ENCODE measurements at places on chromosomes 16 and 17. TPM values are rescaled to one million over a fixed set of nuclear protein-coding genes. Genes with fewer than 3 reads are reported as not detected.

GRCh38 chr16:47061204-47061603 lies 82.5 kb downstream of the NETO2 start:
- DNase-seq = no peak

GRCh38 chr17:72580321-72581127 lies 459.7 kb downstream of the SOX9 start:
- no peak for DNase-seq

DNA sequence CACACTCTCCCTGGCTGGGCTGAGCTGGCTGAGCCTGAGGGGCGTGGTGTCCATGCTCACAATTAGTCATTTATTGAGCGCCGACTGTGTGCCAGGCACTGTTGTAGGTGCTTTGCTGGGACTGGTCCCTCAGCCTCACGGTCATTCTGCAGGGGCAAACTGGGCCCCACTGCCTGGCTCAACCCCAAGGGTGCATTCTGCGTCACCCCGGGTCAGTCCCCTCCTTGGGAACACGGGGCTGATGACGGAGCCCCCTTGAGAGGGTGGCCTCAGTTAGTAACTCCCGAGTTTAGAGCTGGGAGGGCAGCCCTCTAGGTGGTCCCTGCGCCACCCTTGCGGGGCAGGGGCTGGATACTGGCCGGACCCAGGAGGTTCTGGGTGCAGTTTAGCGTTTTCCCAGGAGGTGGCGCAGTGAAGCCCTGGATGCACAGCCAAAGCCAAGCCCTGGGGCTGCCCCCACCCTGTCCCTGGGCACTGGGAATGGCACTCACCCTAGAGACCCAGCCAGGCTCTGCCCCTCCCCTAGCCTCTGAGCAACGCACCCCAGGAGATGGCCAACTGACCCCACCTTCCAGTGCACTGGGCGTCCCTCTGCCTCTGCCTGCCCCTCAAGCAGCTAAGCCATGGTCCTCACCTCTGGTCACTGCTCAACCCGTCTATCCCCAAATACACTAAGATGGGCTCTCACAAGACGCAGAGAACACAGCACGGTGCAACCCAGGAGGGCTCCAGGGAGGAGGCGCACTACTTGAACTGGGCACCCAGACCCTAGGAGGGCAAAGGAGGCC lies 243.2 kb upstream of the GSE1 start:
- peak; percentile 54 for DNase-seq

- no peak for DNase-seq
Observed at GRCh38 chr17:46832945-46833839, 14.7 kb upstream of the WNT3 start.

DNA sequence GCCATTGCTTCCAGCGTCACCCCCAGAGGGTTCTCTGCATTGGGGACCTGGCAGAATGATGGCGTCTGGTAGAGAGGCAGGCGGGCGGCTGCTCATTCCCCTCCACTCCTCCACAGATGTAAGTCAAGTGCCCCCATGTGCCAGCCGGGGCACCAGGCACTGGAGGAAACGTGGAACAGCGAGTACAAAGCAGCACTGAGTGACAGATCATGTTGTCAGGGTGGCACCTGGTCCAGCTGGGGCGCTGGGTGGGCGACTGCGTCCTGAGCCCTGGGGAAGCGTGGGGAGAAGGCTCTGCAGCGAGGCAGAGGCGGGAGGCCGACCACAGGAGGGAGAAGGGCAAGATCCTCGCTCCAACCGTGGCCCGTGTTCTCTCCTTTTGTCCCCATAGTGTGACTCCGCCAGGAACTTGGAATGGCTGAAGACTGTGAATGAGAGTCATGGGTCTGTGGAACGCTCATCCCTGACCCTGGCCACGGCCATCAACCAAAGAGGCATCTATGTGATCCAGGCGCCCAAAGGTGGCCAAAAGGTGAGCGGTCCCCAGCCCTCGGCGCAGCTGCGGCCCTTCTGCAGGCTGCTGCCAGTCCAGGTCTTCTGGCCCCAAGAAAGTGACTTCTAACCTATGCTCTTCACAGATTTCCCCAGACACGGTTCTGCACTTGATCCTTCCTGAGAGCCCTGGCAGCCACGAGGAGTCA lies 76.7 kb downstream of the RNF213 start:
- no peak for DNase-seq

- DNase-seq = no peak
Observed at GRCh38 chr17:14494161-14494560, 193.3 kb downstream of the HS3ST3B1 start.

DNA sequence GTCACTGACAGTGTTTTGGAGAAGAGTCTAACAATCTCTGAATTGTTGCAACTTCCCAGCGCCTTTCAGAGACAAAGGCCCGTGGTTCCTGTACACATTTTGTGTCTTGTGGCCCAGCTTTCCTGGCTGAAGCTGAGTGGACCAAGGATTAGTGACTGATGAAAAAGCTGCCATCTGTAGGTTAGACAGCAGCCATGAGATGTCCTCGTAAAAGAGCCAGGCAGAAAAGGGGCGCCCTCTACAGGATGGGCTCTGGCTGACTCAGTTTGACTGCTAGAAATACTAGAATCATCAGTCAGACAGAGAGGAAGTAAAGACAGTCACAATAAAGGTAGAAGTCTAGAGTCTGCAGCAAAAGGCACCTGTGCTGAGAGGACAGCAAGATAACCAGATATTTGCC lies 26.5 kb upstream of the NF1 start:
- DNase-seq = peak; percentile 27

- DNase-seq = no peak
Observed at GRCh38 chr17:49916854-49917515, 52.0 kb upstream of the DLX4 start.

GRCh38 chr16:66846831-66847230 lies 2.6 kb downstream of the CA7 start:
- DNase-seq = no peak

GRCh38 chr16:20740007-20740883 lies 1.4 kb downstream of the THUMPD1 start:
- DNase-seq = no peak

DNA sequence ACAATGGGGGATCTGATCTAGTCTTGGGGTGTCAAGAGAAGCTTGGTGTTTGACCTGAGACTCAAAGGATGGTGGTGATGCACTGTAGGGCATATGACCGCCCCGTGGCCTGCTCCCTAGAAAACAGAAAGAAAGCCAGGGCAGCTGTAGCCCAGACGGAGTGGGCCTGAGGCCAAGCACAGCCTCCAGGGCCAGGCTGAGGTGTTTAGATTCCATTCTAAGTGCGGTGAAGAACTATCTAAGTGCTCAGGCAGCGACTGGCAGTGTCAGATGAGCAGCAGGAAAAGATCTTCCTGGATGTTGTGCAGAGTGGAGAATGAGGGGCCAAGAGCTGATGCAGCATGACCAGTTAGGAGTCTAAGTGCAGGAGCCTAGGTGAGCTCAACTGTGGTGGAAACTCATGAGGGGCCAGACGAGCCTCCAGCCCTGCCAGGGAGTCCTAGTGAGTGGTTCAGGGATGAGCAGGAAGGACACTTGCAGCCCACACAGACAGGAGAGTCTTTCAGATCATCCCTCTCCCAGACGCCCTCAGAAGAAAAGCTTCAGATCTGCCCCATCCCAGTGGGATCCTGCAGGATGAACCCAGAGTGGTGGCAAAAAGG lies 314.2 kb upstream of the CCL2 start:
- no peak for DNase-seq

DNA sequence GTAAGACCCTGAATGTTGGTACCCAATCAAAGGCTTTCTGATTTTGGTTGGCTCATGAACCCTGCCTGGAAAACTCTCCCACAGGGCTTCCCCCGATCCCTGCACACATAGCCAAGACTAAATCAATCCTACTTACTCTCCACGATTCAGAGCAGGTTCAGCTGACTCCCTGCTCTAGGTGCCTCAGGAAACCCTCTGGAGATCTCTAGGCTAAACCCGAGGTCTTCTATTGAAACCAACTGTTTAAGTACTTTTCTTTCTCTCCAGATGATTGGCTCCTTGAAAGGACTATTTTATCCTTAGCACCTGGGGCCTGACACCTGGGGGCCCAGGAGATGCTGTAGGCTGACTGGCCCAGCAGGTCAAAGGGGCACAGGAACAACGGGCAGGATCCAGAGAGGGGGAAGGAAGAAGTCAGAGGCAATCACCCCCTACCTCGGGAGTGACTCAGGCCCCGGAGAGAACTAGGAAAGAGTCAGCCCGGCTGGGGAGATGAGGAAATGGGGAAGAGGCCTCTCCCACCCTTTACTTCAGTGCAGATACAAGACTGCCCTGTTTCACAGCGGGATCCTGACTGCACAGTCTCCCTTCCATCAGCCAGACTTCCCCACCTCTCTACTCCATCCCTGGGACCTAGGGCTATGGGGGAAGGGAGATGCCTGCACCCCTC lies 2.0 kb downstream of the TBC1D10B start:
- DNase-seq = peak; percentile 19

DNA sequence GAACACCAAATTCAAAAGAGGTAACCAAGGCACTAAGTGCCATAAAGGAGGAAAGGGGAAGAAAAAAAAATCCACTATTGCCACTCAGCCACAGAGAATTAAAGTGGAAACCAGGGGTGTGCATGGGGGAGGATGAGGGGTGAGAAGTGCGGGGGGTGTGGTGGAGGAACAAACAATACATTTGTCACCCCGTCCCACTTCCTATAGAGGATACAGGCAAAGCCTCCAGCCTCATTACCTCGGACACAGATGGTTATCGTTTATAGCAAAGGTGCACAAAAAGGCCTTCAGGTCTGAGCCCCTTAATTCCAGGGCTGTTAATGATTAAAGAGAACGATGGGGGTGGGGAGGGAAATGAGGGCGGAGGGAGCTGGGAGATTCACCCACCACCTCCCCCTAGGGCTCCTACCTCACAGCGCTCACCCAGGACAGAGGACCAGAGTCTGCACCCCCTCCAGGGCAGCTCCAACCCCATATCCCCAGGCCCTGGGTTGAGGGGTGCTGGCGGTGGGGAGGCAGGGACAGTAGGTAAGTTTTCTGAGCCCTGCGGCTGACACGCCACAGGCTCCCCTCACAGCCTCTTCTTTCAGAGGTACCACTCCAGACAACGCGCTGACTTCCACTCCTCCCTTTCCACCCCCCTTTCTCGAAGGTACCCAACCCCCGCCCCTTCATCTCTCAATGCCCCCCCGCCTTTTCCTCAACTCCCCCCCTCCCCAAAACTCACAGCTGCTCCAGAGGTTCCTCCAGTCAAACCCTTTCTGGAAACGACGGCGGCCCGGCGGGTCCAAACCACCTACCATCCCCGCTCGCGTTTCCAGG lies 470 bp downstream of the DCUN1D3 start:
- DNase-seq = no peak

- no peak for DNase-seq
Observed at GRCh38 chr17:17467720-17468119, 9.1 kb upstream of the MED9 start.

GRCh38 chr16:48153774-48154173 lies 2.0 kb downstream of the ABCC12 start:
- no peak for DNase-seq

- no peak for DNase-seq
Observed at GRCh38 chr17:67511804-67512203, 134.7 kb downstream of the PITPNC1 start.

DNA sequence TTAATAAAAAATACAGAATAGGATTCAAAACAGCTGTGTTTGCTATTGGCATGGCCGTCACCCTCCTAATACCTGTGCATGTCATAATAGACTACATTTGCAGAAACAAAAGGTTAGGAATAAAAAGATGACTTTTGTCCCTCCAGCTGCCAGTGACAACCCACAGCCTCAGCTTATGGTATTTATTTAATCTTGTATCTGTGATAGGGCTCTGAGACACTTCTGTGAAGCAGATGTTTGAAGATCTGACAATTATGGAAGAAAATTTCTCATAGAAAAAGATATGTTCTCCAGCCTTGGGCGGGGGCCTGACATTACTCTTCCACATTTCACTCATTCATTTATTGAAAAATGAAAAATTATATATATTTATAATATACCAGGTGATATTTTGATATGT lies 62.2 kb downstream of the PITPNC1 start:
- no peak for DNase-seq

The OR1A1 gene
- not detected for total RNA-seq

The ARHGAP44 gene
- total RNA-seq = not detected

The NPIPA3 gene
- 3.1 TPM for total RNA-seq

The CEMP1 gene
- total RNA-seq = 0.56 TPM

The WFIKKN1 gene
- total RNA-seq = 1.7 TPM

The TLCD1 gene
- not detected for total RNA-seq

The ACLY gene
- total RNA-seq = 106 TPM

All from natural killer cell (primary cell).